ENCODE measurements at places on chromosomes 5 and 9.

DNA sequence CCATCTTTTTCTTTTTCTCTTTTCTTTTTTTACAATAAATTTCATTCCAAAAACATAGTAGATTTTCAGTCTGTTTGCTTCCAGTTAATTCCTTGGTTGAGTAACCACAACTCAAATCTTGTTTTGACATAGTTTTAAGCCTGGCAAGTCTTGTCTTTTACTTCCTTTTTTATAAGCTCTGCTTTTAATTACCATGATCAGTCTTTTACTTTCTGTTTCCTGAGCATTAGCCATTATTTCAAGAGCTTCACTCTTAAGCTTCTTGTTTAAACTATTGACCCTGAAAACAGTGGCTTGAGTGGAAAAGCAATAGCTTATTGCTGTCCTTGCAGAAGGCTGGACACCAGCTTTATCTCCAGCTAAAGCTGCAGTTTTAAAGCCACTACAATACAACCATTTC lies 1363.3 kb downstream of the MAT2B start:
- DNase-seq: no peak

DNA sequence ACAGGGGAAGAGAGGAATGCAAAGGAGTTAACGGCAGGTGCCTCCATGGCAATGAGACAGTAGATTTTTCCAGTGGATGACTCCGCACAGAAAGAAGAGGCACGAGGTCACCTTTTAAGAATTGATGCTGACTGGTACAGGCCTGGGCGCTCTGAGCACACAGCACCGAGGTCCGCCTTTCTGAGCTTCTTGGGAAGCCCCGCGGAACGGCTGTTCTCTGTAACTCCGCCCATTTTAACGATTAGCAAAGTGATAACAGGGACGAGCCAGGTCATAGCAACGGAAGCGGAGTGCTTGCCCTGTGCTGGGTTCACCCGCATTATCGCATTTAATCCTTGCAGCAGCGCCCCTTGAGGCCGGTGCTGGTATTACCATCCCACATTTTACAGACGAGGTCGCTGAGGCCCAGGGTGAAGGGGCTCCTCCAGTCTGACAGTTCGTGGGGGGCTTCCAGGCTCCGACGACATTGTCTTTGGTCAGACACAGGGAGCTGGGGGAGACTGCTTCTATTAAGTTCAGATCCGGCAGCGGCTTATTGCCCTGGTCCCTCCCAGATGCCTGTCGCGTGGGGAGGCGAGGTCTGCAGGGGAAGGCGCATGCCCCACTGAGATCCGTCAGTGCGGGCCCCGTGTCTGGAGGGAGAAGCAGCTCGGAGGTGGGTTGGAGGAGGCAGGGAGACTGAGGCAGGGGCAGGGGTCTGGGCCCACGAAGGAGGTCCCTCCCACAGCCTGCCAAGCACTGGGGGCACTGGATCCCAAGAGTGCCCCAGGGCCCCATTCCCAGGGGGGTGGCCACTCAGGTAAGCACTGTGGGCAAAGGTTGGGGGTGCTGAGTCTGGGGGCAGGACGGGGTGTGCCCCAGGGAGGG lies 22.3 kb upstream of the HMCN2 start:
- peak; percentile 48 for DNase-seq

GRCh38 chr9:124036578-124036977 lies 25.0 kb downstream of the LHX2 start:
- no peak for DNase-seq

- DNase-seq: no peak
These were observed 814.3 kb upstream of the CDH10 start for GRCh38 chr5:25459082-25459481.

GRCh38 chr9:109401169-109401989 lies 80.5 kb upstream of the EPB41L4B start:
- peak; percentile 65 for DNase-seq

- no peak for DNase-seq
These were observed 69.0 kb upstream of the HRH2 start for GRCh38 chr5:175588709-175589429.

GRCh38 chr5:2148312-2149194 lies 265.8 kb upstream of the IRX4 start:
- DNase-seq: no peak

GRCh38 chr5:174455301-174455700 lies 269.1 kb upstream of the MSX2 start:
- DNase-seq: no peak

DNA sequence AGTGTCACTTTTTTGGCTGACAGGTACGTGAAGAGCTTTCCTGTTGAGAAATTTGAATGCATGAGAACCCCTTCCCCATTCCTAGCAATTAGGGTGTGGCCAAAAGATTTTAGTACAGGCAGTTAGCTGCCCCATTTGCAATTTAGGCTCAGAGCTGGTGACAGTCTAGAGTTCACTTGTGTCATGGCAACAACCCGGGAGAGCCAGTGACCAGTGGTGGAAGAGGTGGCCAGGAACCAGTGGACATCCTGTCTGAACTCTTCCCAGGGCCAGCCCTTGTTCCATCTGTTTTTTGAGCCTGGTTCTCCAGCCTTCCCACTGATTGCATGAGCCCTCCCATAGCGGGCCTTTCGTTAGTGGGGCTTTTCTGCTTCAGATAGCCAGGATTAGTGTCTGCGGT lies 2.5 kb upstream of the NEUROG1 start:
- no peak for DNase-seq

- DNase-seq: no peak
These were observed 213.6 kb upstream of the S1PR3 start for GRCh38 chr9:88777498-88778312.

DNA sequence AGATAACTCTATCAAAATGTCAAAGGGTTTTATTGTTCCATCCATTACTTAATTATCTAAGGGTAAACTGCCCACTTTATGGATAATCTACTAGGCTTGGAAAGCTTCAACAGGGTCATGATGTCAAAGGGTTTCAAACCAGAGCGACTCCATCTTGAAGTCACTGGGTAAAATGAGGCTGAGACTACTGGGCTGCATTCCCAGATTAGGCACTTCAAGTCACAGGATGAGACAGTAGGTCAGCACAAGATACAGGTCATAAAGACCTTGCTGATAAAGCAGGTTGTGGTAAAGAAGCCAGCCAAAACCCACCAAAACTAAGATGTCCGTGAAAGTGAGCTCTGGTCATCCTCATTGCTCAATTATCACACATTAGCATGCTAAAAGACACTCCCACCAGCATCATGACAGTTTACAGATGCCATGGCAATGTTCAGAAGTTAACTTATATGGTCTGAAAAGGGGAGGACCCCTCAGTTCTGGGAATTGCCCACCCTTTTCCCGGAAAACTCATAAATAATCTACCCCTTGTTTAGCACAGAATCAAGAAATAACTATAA lies 138.6 kb downstream of the GNAQ start:
- no peak for DNase-seq

- DNase-seq: no peak
These were observed 27.4 kb upstream of the WHRN start for GRCh38 chr9:114532561-114533237.

DNA sequence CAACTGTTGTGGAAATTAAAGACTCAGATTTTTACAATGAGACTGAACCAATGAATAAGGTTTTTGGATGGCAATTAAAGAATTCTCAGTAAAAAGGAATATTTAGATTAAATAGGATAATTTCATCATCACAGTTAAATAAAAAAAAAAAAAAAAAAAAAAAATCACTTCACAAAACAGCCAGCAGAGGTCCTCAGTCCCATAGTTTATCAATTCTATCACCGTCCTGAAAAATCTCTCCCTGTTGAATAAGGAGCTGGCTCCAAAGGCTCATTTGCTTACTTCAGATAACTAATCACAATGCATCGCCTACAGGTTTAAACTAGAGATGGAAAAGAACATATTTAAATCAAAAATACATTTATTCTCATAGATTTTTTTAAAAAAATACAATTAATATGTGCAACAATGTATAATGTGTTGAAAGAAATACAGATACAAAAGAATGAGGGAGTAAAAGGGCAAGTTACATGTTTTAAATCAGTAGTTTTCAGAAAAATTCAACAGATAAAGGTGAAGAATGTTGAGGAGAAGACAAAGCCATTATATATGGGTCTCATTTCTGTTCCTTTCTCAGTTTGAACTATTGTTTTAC lies 175.8 kb upstream of the CHD1 start:
- DNase-seq: peak; percentile 17

DNA sequence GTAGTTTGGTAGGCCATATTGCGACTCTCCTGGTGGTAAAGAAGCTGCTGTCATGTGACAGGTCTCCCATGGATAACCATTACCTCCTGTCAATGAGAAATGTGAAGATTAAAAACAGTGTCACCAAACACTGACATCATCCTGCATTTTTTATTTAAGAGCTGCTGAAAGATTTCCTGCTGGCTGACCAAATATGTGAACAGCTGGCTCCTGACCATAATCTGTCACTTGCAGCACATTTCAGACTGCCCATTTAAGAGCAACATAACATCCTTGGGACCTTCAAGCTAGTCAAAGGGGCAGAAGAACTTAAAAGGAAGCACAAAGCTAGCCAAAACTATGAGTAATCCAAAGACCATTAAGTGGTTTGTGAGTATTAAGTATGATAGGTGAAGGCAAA lies 288.0 kb downstream of the IZUMO3 start:
- DNase-seq: no peak

- no peak for DNase-seq
These were observed 24.2 kb downstream of the BASP1 start for GRCh38 chr5:17241635-17242034.

GRCh38 chr9:123568691-123569688 lies 213.0 kb downstream of the CRB2 start:
- no peak for DNase-seq

DNA sequence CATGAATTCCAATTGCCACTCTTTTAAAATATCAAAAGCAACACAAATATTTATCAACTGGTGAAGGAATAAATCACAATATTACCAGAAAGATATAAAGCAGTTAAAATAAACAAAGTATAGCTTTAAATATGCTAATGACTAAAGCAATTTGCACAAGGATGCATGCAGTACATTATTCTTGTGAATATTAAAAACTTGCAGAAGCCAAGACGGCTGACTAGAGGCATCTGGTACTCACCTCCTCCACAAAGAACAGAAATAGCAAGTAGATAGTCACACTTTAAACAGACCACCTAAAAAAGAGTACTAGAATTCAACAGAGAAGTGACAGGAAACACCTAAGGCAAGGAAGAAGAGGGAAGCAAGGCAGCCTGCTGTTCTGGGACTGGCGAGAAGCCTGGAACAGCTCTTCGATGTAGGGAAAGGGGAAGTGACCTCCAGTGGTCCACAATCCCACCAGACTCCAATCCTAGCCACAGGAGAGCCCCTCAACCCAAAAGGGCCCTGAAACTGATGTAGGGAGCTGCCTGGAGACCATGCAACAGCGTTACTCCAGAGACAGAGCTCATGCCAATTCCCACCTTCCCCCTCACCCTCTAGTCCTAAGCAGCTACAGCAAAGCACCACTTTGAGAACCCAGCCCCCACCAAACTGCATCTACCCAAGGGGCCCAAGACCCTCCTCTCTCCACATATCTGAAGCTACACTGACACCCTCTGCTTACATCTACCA lies 86.3 kb downstream of the LPAR1 start:
- no peak for DNase-seq

GRCh38 chr9:95044731-95045508 lies 272.6 kb downstream of the FANCC start:
- no peak for DNase-seq

DNA sequence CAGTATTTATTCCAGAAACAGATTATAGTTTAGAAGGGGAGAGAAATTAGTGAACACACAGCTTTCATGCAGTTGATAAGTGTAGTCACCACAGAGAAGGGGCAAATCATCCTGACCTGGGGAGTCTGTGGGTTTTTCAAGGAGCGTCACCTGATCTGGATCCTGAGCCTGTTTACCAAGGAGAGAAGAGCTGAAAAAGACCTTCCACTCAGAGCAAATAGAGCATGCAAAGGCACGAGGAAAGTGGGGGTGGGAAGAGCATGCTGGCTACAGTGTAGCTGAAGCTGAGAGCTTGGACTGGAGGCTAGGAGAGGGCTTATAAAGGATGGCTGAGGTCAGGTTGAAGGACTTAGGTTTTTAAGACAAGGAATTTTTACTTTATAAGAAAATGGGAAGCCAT lies 30.4 kb downstream of the ACO1 start:
- DNase-seq: no peak

DNA sequence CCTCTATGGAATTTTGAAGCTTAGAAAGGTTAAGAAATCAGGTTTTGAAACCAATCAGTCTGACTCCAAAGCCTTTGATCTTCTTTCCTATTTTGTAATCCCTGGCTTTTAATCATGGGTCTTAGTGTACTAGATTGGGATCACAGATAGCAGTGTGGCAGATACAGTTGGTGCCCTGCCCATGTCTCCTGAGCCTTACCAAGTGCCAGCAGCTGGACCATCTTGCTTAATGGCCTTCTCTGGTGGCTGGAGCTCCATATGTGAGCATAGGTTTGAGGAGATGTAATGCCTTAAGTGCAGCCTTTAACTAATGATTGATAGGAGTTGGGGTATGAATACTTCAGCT lies 16.7 kb upstream of the RIC1 start:
- no peak for DNase-seq

GRCh38 chr5:132764051-132764450 lies 13.0 kb downstream of the SEPTIN8 start:
- DNase-seq: no peak

DNA sequence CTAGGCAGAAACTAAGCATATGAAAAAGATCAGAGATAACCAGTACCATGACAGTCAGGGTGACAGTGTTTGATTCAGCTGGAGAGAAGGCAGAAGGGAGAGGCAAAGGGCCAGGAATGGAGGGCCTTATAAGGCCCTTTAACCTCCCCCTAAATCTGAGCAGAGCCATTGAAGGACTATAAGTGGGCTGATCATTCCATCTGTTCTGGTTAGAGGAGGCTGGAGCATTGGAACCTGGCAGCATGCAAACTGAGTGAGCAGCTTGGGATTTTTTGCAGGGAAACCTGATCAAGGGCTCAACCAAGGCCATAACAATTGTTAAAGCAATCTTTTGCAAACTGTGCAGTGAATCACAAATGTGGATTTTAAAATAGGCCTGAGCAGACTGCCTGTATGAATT lies 174.5 kb upstream of the DAP start:
- DNase-seq: no peak

DNA sequence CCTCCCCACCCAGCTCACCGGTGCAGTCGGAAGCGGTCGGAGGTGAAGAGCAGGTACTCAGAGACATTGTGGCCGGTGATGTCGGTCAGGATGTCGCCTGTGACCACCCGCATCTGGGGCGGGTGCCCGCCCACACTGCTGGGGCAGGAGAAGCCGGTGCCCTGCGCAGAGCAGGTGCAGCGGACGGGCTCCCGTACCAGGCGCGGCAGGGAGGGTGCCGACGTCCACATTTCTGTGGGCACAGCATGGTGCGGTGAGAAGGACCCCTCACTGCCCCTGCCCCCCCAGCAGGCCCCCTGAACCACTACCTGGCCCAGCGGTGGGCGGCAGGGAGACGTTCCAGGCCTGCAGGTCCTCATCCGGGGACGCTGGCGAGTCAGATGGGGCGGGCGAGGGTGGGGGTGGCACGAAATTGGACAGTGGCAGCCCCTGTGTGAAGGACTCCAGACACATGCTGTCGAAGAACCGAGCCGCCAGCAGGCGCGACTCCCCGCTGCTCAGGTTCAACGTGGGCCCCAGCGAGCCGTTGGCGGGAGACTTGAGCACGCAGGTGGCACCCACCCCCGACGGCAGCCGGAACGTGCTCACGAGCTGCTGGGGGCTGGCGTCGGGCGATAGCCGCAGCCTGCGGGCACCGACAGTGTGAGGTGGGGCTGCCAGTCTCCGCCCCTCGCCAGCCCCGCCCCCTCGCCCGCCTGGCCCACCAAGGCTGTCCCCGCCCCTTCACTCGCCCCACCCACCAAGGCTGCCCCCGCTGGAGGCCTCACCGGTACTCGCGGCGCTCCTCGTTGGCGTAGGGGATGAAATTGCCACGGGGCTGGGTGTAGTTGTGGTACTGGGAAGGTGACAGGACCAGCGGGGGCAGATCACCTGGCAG lies 15.1 kb downstream of the ABCA2 start:
- DNase-seq: no peak
